ENCODE measurements at places on chromosomes 7 and 10.

GRCh38 chr7:22801912-22802311, 20.7 kb downstream of the TOMM7 start:
- DNase-seq, result no peak

DNA sequence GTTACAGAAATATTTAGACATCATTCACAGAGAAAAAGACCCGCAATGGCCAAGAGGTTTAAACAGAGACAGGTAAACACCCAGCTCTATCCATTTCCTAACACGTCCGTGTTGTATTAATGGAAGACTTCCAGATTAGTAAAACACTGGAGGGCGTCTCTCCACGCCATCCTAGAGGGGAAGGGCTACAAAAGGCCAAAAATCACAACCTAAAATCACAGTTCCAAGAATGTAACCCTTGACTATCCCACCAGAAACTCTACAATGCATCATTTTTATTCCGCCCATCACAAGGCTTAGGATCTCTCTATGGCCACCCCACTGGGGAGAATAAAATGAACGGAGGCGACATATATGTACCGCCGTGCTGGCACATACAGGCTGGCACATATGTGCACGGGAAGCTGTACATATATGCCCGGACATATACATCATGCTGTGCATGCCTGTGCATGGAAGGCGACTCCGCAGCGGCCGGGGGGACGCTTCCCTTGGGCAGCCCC, 734 bp downstream of the PCLO start:
- no peak for DNase-seq

- DNase-seq, result no peak
These were observed 122.4 kb upstream of the PPP2R2D start for GRCh38 chr10:131778385-131778784.

- no peak for DNase-seq
These were observed 448.9 kb downstream of the SH2D4B start for GRCh38 chr10:80986596-80986995.

- DNase-seq, result no peak
These were observed 221.6 kb upstream of the IMMP2L start for GRCh38 chr7:111783854-111784253.

Measured in amniotic stem cell (primary cell).